ENCODE measurements at places on chromosomes 3 and 15. TPM values are rescaled to one million over a fixed set of nuclear protein-coding genes. Genes with fewer than 3 reads are reported as not detected.

Gene GOLGA8O
- total RNA-seq = not detected

Gene AAGAB
- 38.6 TPM for total RNA-seq

Gene CLDN18
- total RNA-seq = 0.26 TPM

Gene GPR171
- not detected for total RNA-seq

Gene CHRNB4
- not detected for total RNA-seq

Gene CDHR4
- not detected for total RNA-seq

Gene CNBP
- 342 TPM for total RNA-seq

Gene FEZF2
- total RNA-seq = not detected

Gene HYAL2
- total RNA-seq = 14.8 TPM

Gene CHDH
- total RNA-seq = 8.3 TPM

Gene PSMA4
- 268 TPM for total RNA-seq

Gene LRRIQ4
- total RNA-seq = 0.15 TPM

Gene MOBP
- total RNA-seq = 0.08 TPM

Gene SMCO1
- not detected for total RNA-seq

Gene CD276
- 3.0 TPM for total RNA-seq

Gene PDCD10
- 64.1 TPM for total RNA-seq

Gene FANCD2OS
- not detected for total RNA-seq

Gene CHST13
- total RNA-seq = not detected

Gene SCAANT1
- total RNA-seq = 1.7 TPM

Gene CHRNA3
- total RNA-seq = not detected

Gene C2CD4A
- total RNA-seq = not detected

Gene PRICKLE2
- 1.1 TPM for total RNA-seq

Gene KNG1
- 0.21 TPM for total RNA-seq

Gene TM6SF1
- total RNA-seq = 1.1 TPM

Gene TMIE
- total RNA-seq = not detected

Gene LEKR1
- 1.2 TPM for total RNA-seq

Gene TICRR
- total RNA-seq = 21.5 TPM

Gene EXD1
- not detected for total RNA-seq

Gene CLSTN2
- total RNA-seq = 0.05 TPM

Gene ADGRG7
- not detected for total RNA-seq

Gene P2RY1
- total RNA-seq = 3.3 TPM

Gene ZNF385D
- not detected for total RNA-seq

Gene CNTN3
- total RNA-seq = not detected

Gene ALPK3
- 0.05 TPM for total RNA-seq

Gene CAMK2N2
- total RNA-seq = 1.4 TPM

Gene C15orf61
- 7.4 TPM for total RNA-seq

Gene CDC25A
- 34.4 TPM for total RNA-seq

Gene GRK7
- not detected for total RNA-seq

Gene DUOX2
- total RNA-seq = 0.05 TPM

Gene MED12L
- total RNA-seq = 0.03 TPM

Gene CCR4
- total RNA-seq = 8.6 TPM

Gene SLC28A2
- not detected for total RNA-seq

Gene CISH
- 4.4 TPM for total RNA-seq

Data from GM12878 (cell line).